ENCODE measurements at places on chromosomes 6 and 20.

- DNase-seq, result no peak
These were observed 1.9 kb upstream of the SRSF3 start for GRCh38 chr6:36592221-36592655.

- no peak for DNase-seq
These were observed 846 bp downstream of the ZSCAN31 start for GRCh38 chr6:28335040-28335563.

- DNase-seq, result no peak
These were observed 469.1 kb downstream of the DHX35 start for GRCh38 chr20:39431091-39431880.

DNA sequence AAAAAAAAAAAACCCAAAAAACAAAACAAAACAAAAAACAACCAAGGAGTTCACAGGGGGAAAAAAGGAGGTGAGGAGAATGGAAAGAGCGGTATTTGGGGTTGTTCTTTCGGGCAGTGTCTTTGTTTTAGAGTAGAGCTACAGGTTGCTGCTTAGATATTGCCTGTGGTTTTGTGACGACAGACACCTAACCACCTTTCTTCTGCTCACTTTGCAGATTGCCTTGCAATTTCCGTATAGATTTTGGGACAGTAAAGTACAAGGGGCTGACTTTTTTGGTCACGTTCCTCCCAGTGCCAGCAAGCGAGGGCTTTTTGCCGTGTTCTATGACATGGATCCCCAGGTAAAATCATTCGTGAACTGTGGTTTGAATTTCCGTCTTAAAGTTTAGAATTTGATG is 50.9 kb downstream of the DEK start:
- no peak for DNase-seq

GRCh38 chr6:67431076-67431475 is 1204.0 kb upstream of the ADGRB3 start:
- no peak for DNase-seq

- no peak for DNase-seq
These were observed 222.5 kb downstream of the FRK start for GRCh38 chr6:115838216-115838615.

GRCh38 chr6:159969921-159970320 is 1.0 kb downstream of the IGF2R start:
- DNase-seq, result peak; percentile 83

GRCh38 chr6:12081771-12082170 is 69.7 kb downstream of the HIVEP1 start:
- DNase-seq, result peak; percentile 20

DNA sequence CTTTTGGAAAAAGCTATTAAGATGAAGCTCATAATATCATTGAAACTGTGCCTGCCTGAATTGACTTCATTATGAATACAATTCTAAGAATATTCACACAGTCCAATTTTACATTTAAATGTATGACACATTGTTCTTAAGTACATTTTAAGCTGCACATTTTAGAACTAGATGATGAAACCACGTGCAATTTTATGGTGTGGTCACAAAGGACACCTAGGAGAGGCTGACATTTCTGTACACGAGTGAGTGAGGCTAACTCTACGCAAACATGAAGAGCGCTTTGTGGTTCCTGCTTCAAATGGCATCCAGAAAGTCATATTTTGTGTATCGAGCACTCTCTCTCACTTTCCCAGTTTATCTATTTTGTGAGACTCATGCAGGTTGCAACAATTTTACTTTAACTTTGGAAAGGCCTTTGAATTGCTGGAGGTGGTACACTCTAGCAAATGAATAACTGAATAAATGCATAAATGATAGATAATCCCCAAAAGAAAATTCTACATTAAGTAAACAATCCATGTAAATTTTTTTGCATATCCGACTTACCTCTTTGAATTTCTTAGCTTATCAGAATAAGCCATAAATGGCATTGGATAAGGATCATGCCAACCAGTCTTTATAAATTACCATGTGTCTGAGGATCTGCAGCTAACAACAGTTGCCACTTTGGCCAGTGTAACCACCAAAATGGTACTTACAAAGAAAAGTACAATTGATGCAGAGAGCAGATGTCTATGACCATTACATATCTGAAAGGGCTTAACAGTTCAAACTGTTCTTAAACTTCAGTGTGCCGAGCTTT is 97.3 kb downstream of the NRSN1 start:
- DNase-seq, result no peak

- DNase-seq, result no peak
These were observed 703.4 kb downstream of the EPM2A start for GRCh38 chr6:145031962-145032361.

DNA sequence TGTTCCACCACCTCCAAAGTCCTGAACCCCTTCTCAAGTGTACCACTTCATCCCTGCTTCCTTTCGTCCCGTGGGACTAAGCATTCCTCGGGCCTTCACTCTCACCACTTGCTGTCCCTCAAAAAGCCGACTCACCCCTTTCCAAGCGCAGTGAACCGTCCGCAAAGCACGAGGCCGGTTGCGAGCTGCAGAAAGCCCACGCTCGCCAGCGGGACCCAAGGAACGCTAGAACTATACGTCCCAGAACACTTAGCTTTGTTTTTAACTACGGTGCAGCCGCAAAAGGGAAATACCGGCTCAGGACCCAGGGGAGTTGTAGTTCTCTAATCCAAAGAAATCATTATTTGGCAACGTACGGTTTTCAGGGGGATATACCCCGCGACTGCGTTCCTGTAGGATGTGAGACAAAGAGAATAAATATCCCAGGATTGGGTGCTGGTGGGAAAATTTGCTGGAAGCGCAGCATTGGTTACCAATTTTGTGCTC is 416 bp upstream of the POLR1H start:
- peak; percentile 73 for DNase-seq
